A549 treated with DMSO at 1 μM for 4 hours (cell line): ENCODE measurements at places on chromosomes 16 and 17. TPM values are rescaled to one million over a fixed set of nuclear protein-coding genes. Genes with fewer than 3 reads are reported as not detected.

Gene PGAP6
- total RNA-seq, result 25.3 to 40.1 TPM (median 34.7 TPM) in 5 replicates

Gene PFN1
- total RNA-seq, result 2,001 to 2,972 TPM (median 2,479 TPM) in 5 replicates

Gene SEPTIN12
- total RNA-seq, result not detected in 5 replicates

Gene IL17C
- not detected in 5 replicates for total RNA-seq

Gene ARRB2
- 51.9 to 68.9 TPM (median 63.3 TPM) in 5 replicates for total RNA-seq

Gene ANKS4B
- 0.06 to 0.23 TPM (median 0.14 TPM) in 5 replicates for total RNA-seq

Gene TAT
- 0.05 to 0.11 TPM (median 0.07 TPM) in 3 of 5 replicates, not detected in the others for total RNA-seq

Gene PRPF8
- total RNA-seq, result 263 to 302 TPM (median 284 TPM) in 5 replicates

Gene RNF227
- total RNA-seq, result 1.4 to 2.0 TPM (median 1.6 TPM) in 5 replicates

Gene PMFBP1
- 0.07 to 0.21 TPM (median 0.11 TPM) in 5 replicates for total RNA-seq

Gene TMED6
- 0.09 to 0.20 TPM in 2 of 5 replicates, not detected in the others for total RNA-seq

Gene PIPOX
- total RNA-seq, result 0.06 to 0.30 TPM (median 0.29 TPM) in 3 of 5 replicates, not detected in the others

Gene CCL5
- total RNA-seq, result 1.6 to 2.1 TPM (median 1.6 TPM) in 5 replicates

Gene ABCC3
- 122 to 146 TPM (median 140 TPM) in 5 replicates for total RNA-seq

Gene ZP2
- not detected in 5 replicates for total RNA-seq

Gene CHD9NB
- total RNA-seq, result 0.69 to 1.8 TPM (median 1.6 TPM) in 5 replicates

Gene HEATR9
- total RNA-seq, result not detected in 5 replicates

Gene RNF222
- total RNA-seq, result not detected in 5 replicates

Gene AOC2
- 1.9 to 3.0 TPM (median 2.2 TPM) in 5 replicates for total RNA-seq

Gene CCL14
- total RNA-seq, result not detected in 5 replicates

Gene GAS2L2
- total RNA-seq, result 0.03 to 0.13 TPM (median 0.07 TPM) in 5 replicates

Gene CX3CL1
- 0.04 to 0.32 TPM (median 0.10 TPM) in 4 of 5 replicates, not detected in the other for total RNA-seq

Gene JPH3
- total RNA-seq, result 1.6 to 2.2 TPM (median 2.1 TPM) in 5 replicates

Gene NPIPB6
- total RNA-seq, result 0.85 to 2.7 TPM (median 1.9 TPM) in 5 replicates

Gene DCTPP1
- total RNA-seq, result 115 to 143 TPM (median 137 TPM) in 5 replicates

Gene KRTAP2-3
- 0.12 to 0.13 TPM in 2 of 5 replicates, not detected in the others for total RNA-seq

Gene SLC13A2
- total RNA-seq, result 0.06 to 0.12 TPM (median 0.09 TPM) in 5 replicates

Gene HAGH
- 57.8 to 69.7 TPM (median 62.0 TPM) in 5 replicates for total RNA-seq

Gene PRAC1
- not detected in 5 replicates for total RNA-seq

Gene TM4SF5
- 0.31 to 1.2 TPM (median 0.64 TPM) in 5 replicates for total RNA-seq

Gene KRTAP16-1
- not detected in 5 replicates for total RNA-seq

Gene NTN1
- total RNA-seq, result 0.32 to 0.50 TPM (median 0.41 TPM) in 5 replicates

Gene CCL8
- not detected in 5 replicates for total RNA-seq

Gene EXOC7
- 60.6 to 75.5 TPM (median 70.4 TPM) in 5 replicates for total RNA-seq

Gene GDPD3
- 1.5 to 2.8 TPM (median 2.0 TPM) in 5 replicates for total RNA-seq

Gene LPO
- not detected in 5 replicates for total RNA-seq

Gene ITGAL
- total RNA-seq, result 0.12 to 0.28 TPM (median 0.21 TPM) in 4 of 5 replicates, not detected in the other

Gene HSPB9
- total RNA-seq, result not detected in 5 replicates

Gene TMEM88
- total RNA-seq, result 0.57 to 1.7 TPM (median 0.96 TPM) in 5 replicates

Gene RBL2
- total RNA-seq, result 11.2 to 17.5 TPM (median 16.1 TPM) in 5 replicates

Gene MYH10
- 19.1 to 26.8 TPM (median 24.5 TPM) in 5 replicates for total RNA-seq

Gene E4F1
- total RNA-seq, result 18.2 to 26.6 TPM (median 23.6 TPM) in 5 replicates

Gene ENDOV
- total RNA-seq, result 44.0 to 50.9 TPM (median 45.0 TPM) in 5 replicates

Gene AXIN2
- 0.94 to 1.9 TPM (median 1.5 TPM) in 5 replicates for total RNA-seq

Gene GP1BA
- total RNA-seq, result not detected in 5 replicates

Gene NLK
- 9.1 to 12.5 TPM (median 10.4 TPM) in 5 replicates for total RNA-seq

Gene ARL6IP1
- 283 to 443 TPM (median 330 TPM) in 5 replicates for total RNA-seq

Gene MT1B
- not detected in 5 replicates for total RNA-seq
